ENCODE measurements at places on chromosomes 2 and 18.
A peak's percentile ranks its signal among the peaks of the same experiment; 100 is the strongest.

DNA sequence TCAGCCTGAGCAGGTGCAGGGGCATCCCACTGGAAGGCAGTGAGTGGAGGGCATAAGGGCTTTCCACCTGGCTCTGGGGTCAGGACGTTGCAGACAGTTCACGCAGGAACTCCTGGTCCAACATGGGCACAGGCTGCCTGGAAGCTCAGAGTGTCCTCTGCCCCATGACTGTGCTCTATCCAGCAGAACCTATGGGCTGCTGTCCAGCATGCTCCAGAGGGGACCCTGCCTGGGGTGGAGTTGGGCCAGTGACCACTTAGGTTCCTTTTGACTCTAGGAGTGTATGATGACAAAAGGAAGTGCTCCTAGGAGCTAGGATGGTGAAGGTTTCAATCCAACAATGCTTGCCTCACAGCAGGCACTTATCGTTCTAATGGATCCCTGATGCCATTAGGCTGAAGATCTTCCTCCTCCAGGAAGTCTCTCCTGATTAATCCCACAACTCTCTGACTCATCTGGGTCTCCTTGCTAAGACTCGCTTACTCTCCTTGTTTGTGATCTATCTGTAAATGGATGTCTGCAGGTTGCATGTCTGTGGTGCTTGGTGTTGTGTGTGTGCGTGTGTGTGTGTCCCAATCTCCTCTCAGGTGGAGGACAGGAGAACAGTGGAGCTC lies 224.0 kb downstream of the CELF4 start:
- no peak for DNase-seq

- DNase-seq: no peak
These were observed 41.4 kb downstream of the XDH start for GRCh38 chr2:31373127-31373526.

DNA sequence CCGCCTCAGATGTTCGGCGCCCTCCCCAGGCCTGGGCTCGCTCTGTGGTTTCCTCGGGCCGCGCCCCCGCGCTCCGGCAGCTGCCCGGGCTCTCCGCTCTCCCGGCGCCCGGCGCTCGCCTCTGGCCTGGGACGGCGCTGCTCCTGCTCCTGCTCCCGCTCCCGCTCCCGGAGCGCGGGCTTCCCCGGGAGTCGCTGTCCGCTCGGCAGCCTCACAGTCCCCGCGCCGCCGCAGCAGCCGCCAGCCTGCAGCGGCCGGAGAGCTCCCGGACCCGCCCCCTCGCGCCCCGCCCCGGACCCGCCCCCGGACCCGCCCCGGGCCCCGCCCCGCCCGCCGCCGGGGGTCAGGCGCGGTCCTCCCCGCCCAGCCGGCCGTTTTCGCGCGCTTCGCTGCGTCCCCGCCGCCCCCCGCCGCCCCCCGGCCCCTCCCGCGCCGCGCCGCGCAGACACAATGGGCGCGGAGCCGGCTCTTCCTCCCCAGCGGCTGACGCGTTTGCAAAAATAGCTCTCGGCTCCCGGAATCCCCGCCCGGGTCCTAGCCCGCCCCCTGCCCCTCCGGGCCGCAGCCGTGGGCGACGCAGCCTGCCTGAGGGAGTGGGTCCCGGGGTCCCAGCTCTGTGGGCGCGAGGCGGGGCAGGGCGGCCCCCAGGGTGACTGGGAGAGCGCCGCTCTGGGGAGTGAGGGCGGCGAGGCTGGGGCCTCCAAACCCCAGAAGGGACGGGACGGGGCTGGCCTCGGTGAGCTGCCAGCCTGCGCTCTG lies at the start of gene ARL4C:
ARL4C (minus strand) TSS at position 247 of the 759 bp plus-strand sequence. CDS start 495 bp downstream, outside the sequence.
- peak; percentile 66 for DNase-seq

- DNase-seq: no peak
These were observed 36.1 kb downstream of the CLASP1 start for GRCh38 chr2:121613152-121613551.

GRCh38 chr18:31773774-31774476 lies 13.2 kb upstream of the SLC25A52 start:
- no peak for DNase-seq

GRCh38 chr2:86396291-86396785 lies 44.8 kb upstream of the KDM3A start:
- no peak for DNase-seq

GRCh38 chr2:203685081-203685621 lies 21.3 kb upstream of the CD28 start:
- DNase-seq: no peak

GRCh38 chr2:220779931-220780330 lies 792.2 kb downstream of the EPHA4 start:
- no peak for DNase-seq

- no peak for DNase-seq
These were observed 8.5 kb downstream of the OTX1 start for GRCh38 chr2:63058921-63059792.

GRCh38 chr18:46374850-46375249 lies 270.7 kb downstream of the HAUS1 start:
- no peak for DNase-seq

GRCh38 chr2:124560592-124561112 lies 535.6 kb downstream of the CNTNAP5 start:
- no peak for DNase-seq

DNA sequence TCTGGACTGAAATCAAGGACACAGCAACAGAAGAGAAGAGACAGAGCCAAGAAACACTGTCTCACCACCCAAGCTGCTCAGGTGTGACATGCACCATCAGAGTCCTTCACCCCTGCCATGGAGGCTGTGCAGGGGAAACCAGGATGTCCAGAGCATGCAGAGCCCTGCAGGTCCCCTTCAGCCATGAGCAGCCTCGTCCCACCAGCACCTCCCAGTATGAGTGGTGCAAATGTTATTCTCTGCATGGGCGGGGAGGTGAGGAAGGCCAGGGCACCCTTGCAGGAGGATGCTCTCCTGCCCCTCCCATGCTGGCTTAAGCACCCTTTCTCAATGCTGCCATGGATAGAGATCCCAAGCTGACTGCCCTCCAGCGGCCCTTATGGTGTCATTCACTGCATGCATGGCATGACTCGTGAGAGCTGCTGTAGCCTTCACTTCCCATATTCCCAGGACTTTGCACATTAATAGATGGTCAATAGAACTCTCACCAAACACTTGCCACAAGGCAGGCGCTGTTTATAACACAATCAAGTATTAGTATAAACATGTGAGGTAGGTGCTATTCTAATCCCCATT lies 171.0 kb downstream of the ANAPC1 start:
- DNase-seq: no peak
